A673 (cell line): ENCODE measurements at places on chromosomes 16 and 17. TPM values are rescaled to one million over a fixed set of nuclear protein-coding genes. Genes with fewer than 3 reads are reported as not detected.

Gene IRX5
- 9.0 and 9.3 TPM in 2 replicates for total RNA-seq

Gene CSH2
- not detected in 2 replicates for total RNA-seq

Gene VTN
- total RNA-seq, result 0.26 TPM in 1 of 2 replicates, not detected in the other

Gene KRTAP17-1
- total RNA-seq, result not detected in 2 replicates

Gene SLC46A1
- total RNA-seq, result 4.4 and 6.4 TPM in 2 replicates
